ENCODE measurements at places on chromosomes 11 and 22. TPM values are rescaled to one million over a fixed set of nuclear protein-coding genes. Genes with fewer than 3 reads are reported as not detected.
A peak's percentile ranks its signal among the peaks of the same experiment; 100 is the strongest.

DNA sequence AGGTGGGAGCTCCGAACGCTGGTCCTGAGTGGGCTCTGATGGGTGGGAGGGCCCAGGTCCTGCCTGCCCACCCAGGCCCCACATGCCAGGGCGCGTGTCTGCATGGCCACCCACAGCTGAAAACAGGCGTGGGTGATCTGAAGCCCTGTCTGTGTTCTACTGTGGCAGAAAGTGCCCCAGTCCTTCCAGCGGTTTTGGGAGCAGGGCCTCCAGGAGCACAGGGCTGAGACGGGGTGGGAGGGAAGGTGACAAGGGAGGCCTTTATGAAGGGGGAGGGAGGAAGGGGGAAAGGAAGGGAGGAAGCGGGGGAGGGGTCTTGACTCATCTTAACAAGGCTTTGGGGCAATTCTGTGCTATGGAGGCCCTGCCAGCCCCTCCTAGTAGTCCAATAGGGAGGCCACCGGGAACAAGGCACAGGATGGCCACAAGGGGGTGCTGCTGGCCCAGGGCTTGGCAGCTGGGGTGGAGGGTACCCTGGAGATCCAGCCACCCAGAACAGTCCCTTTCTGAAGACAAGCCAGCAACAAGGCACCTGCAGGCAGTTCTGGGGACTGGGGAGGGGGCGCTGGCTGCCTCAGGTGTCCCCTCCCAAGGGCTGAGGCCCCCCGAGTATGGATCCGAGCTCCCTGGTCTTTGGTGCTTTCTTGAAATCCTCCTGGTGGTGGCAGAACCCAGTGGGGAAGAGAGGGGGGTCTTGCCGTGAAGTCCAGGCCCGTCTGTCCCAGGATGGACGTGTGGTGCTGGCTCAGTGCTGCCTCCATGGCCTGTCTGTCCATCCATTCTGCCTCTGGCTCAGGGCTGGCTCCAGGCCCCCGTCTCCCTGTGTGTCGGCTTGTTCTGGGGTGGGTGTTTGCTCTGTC, 6.3 kb upstream of the FADS3 start:
- peaks cover 58% of the 10 kb centered on the region for H3K36me3 ChIP-seq
- H3K4me1 ChIP-seq = peaks cover 26% of the 10 kb centered on the region
- H3K27me3 ChIP-seq = no peaks in the 10 kb centered on the region
- no peak overlapping the region for H3K4me3 ChIP-seq

DNA sequence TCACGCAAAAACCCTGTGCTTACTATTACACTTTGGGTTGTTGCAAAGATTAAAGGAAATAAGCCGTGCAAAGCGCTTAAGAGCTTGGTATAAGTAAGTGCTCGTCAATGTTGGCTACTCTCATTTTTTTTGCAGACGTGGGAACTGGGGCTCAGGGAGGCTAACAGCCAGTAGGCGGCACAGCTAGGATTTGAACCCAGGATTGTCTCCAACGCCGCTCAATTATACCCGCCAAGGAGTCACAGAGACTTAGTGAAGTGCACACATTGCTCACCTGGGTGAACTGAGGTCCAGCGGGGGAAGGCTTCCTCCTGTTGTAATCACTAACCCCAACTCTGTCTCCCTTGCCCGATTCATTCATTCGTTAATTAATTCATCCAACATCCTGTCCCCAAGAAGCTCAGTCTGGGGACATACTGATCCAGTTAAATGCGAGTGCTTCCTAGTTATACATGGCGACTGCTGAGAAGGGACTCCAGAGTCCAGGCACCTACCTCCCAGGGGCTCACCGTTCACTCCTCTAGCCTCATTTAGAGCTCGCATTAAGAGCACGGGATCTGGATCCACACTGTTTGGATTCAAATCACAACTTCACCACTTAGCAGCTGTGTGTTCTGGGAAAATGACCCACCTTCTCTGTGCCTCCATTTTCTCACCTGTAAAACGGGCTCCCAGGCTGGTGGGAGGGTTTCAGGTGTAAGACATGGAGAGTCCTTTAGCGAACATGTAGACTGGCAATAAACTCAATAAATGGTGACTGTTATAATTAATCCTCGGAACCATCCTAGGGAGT, 838 bp upstream of the MTFP1 start:
- no peak for DNase-seq
- peak overlapping the region; percentile 67 for H3K4me3 ChIP-seq
- peaks cover 64% of the 10 kb centered on the region for H3K4me1 ChIP-seq
- H3K27ac ChIP-seq = peak overlapping the region; percentile 99
- peaks cover 8% of the 10 kb centered on the region for H3K36me3 ChIP-seq

DNA sequence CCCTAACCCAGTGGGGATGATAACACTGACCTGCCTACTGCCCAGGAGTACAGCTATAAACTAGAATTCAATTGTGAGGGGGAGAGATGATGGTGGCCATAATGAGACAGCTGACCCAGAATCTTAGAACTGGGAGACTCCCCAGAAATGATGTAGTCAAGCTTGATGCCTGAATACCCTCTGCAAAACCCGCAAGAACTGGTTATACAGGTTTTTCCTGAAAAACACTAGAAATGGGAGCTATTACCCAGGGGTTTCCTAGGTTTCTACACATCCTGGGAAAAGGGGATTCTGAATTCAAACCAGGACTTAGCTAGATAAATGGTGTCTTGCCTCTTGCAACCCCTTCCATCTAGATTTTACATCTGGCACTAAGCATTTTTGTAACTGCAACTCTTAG, 113.8 kb upstream of the NARS2 start:
- no peak overlapping the region for H3K27ac ChIP-seq
- H3K4me3 ChIP-seq = no peak overlapping the region
- H3K27me3 ChIP-seq = no peaks in the 10 kb centered on the region
- H3K36me3 ChIP-seq = no peaks in the 10 kb centered on the region
- no peak for DNase-seq

- H3K27me3 ChIP-seq = no peaks in the 10 kb centered on the region
- H3K4me3 ChIP-seq = no peak overlapping the region
- H3K4me1 ChIP-seq = peaks cover 41% of the 10 kb centered on the region
- H3K36me3 ChIP-seq = no peaks in the 10 kb centered on the region
- peak overlapping the region; percentile 58 for H3K27ac ChIP-seq
- peak; percentile 86 for DNase-seq
Observed at GRCh38 chr11:15816260-15816871, 540.0 kb downstream of the SOX6 start.

GRCh38 chr11:8365216-8365941, 101.7 kb upstream of the LMO1 start:
- no peaks in the 10 kb centered on the region for H3K4me1 ChIP-seq
- no peaks in the 10 kb centered on the region for H3K27me3 ChIP-seq
- H3K27ac ChIP-seq = no peak overlapping the region
- H3K36me3 ChIP-seq = no peaks in the 10 kb centered on the region
- DNase-seq = no peak
- no peak overlapping the region for H3K4me3 ChIP-seq

DNA sequence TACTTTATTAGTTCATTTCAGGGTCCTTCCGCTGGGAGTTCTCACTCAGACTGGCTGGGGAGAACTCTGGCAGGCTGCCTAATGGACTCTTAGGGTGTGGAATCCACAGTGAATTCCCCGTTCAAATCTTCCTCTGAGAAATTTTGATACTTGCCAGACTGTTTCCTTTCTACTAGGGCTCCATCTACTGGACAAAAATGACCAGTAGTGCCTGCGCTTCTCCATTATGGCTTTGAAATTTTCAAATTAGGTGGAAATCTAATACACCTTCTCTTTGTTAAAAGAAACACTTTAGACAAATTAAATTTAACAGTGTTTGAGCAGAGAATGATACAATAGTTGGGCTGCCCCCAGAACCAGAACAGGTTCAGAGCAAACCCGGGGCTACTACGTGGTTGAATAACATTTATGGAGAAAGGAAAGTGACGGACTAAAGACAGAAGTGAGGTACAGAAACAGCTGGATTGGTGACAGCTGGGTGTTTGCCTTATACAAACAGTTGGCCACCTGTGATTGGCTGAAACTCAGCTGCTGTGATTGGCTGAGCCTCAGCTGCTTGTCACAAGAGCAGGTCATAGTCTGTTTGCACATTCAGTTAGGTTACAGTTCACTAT, 52.9 kb upstream of the FDX1 start:
- H3K4me3 ChIP-seq = peak overlapping the region; percentile 25
- H3K27me3 ChIP-seq = no peaks in the 10 kb centered on the region
- DNase-seq = no peak
- peak overlapping the region; percentile 60 for H3K27ac ChIP-seq
- H3K36me3 ChIP-seq = no peaks in the 10 kb centered on the region
- peaks cover 15% of the 10 kb centered on the region for H3K4me1 ChIP-seq

GRCh38 chr22:16955081-16955480, 52.9 kb downstream of the GAB4 start:
- no peaks in the 10 kb centered on the region for H3K27me3 ChIP-seq
- no peak overlapping the region for H3K4me3 ChIP-seq
- H3K36me3 ChIP-seq = no peaks in the 10 kb centered on the region

- H3K4me1 ChIP-seq = peaks cover 98% of the 10 kb centered on the region
- no peak for DNase-seq
- H3K27me3 ChIP-seq = no peaks in the 10 kb centered on the region
- peak overlapping the region; percentile 10 for H3K27ac ChIP-seq
- H3K36me3 ChIP-seq = peaks cover 3% of the 10 kb centered on the region
Observed at GRCh38 chr11:63869683-63870082, 30.8 kb downstream of the MARK2 start.

DNA sequence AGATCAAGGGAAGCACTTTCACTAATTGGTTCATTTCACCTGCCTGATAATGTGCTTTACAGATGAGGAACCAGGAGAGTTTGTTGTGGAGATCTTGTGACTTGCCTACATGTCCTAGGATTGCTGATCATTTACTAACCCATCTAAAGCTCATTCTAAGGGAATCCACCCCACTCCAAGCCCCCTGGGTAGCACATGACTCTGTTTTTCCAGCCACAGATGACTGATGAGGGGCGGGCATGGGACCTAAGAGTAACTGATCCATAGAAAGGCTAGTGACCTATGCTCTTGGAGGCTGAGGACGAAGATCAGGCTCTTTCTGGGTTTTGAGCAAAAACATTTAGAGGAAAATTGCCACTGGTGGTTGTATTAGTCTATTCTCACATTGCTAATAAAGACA, 378.1 kb downstream of the CADM1 start:
- H3K4me1 ChIP-seq = no peaks in the 10 kb centered on the region
- no peaks in the 10 kb centered on the region for H3K27me3 ChIP-seq
- H3K4me3 ChIP-seq = no peak overlapping the region
- no peak overlapping the region for H3K27ac ChIP-seq
- no peaks in the 10 kb centered on the region for H3K36me3 ChIP-seq
- DNase-seq = no peak

- no peak for DNase-seq
- peaks cover 47% of the 10 kb centered on the region for H3K27me3 ChIP-seq
- no peak overlapping the region for H3K27ac ChIP-seq
Observed at GRCh38 chr11:1823376-1824220, 11.2 kb upstream of the SYT8 start.

GRCh38 chr11:78313181-78313795, 104.3 kb downstream of the GAB2 start:
- DNase-seq = no peak
- no peak overlapping the region for H3K27ac ChIP-seq
- H3K4me1 ChIP-seq = peaks cover 59% of the 10 kb centered on the region

- H3K4me1 ChIP-seq = peaks cover 62% of the 10 kb centered on the region
- peak overlapping the region; percentile 97 for H3K4me3 ChIP-seq
- peak overlapping the region; percentile 97 for H3K27ac ChIP-seq
- no peaks in the 10 kb centered on the region for H3K36me3 ChIP-seq
Observed at GRCh38 chr11:68839911-68840641, 1.6 kb downstream of the CPT1A start.

DNA sequence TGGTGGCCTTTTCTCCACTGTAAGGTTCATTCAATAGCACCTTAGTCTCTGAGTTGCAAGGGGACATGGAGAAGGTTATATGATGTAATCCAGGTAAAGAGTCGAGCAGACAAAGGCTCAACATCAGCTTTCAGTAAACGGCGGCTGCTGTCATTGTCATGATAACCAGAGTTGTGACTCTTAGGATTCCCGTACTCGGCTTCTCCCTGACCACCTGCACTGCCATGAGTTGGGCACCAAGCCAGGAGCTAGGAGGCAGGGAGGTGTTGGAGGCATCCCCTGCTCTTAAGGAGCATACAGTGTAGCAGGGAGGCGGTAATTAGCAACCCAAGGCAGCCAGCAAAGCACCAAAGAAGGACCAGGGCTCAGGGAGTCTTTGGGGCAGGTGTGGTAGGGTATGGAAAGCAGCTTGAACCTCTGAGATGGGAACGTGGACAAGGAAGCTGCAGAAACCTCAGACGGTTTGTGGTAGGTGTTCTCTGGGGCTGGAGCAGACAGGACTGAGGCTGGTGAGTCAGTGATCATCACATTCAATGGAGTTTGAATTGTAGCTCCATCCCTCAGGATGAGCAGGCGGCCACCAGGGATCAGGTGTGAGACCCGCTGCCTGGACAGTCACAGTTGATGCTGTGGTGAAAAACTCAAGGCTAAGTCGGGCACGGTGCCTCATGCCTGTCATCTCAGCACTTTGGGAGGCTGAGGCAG, 31.7 kb downstream of the LIF start:
- H3K4me1 ChIP-seq = peaks cover 12% of the 10 kb centered on the region
- no peak overlapping the region for H3K4me3 ChIP-seq
- no peak for DNase-seq
- H3K36me3 ChIP-seq = no peaks in the 10 kb centered on the region
- no peaks in the 10 kb centered on the region for H3K27me3 ChIP-seq

GRCh38 chr11:118735203-118735602, 55.8 kb upstream of the TREH start:
- H3K27me3 ChIP-seq = peaks cover 5% of the 10 kb centered on the region
- no peak overlapping the region for H3K4me3 ChIP-seq
- H3K36me3 ChIP-seq = no peaks in the 10 kb centered on the region
- no peaks in the 10 kb centered on the region for H3K4me1 ChIP-seq
- no peak overlapping the region for H3K27ac ChIP-seq

GRCh38 chr11:1694846-1695547, 2.0 kb upstream of the KRTAP5-6 start:
- H3K27me3 ChIP-seq = no peaks in the 10 kb centered on the region
- no peak for DNase-seq
- no peak overlapping the region for H3K27ac ChIP-seq
- no peaks in the 10 kb centered on the region for H3K36me3 ChIP-seq
- no peak overlapping the region for H3K4me3 ChIP-seq

- peak overlapping the region; percentile 68 for H3K4me3 ChIP-seq
- DNase-seq = no peak
- H3K27ac ChIP-seq = peak overlapping the region; percentile 99
Observed at GRCh38 chr11:67373648-67374570, 511 bp upstream of the CLCF1 start.

Gene SYNGR1
- 29.4 TPM for total RNA-seq

Gene MS4A4A
- 12.3 TPM for total RNA-seq

Gene TMEM45B
- total RNA-seq = 0.11 TPM

Gene C11orf71
- total RNA-seq = 5.5 TPM

Gene MCHR1
- total RNA-seq = not detected

Gene DGCR6
- total RNA-seq = 1.9 TPM

Gene OR52I2
- total RNA-seq = not detected
